Right hindlimb (tissue), 1 donor: ENCODE measurements at places on chromosomes 4 and X.
A peak's percentile ranks its signal among the peaks of the same experiment; 100 is the strongest.

GRCh38 chr4:43357252-43357974, 464.9 kb downstream of the GRXCR1 start:
- DNase-seq, result no peak

DNA sequence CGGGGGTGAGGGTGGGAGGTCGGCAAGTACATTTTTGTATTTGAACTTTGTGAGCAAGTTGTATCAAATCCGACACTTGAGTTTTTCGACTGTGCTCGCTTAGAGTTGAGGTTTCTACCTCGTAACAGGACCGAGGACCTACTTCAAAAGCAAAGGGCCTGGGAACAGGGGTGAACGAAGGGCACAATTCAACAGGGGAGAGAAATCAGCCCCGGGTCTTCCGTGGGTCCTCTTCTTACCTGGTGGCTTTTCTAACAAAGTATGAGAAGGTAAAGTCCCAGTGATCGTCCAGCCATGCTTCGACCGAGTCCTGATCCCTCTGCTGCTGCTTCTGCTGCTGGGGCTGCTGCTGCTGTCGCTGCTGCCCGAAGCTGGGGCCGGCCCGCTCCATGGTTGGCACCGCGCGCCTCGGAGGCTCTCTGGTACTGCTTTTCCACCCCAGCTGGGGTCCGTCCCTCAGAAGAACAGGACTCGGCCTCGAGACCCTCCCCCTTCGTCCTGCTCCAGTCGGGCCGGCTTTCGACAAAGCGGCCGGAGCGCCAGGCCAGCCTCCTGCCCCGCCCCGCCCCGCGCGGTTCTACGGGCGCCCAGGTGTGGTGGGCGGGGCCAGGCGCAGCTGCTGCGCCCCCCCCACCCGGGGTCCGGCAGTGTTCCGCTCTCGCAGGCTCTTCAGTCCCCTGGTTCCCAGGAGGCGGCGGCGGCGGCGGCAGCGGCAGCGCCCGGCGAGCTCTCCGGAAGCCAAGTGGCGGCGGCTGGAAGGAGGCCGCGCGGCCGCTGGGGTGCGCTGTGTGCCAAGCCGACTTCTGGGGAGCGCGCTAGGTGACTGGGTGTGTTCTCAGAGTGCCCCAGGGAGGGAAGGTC, at the start of gene PDE5A:
TSS of gene PDE5A (minus strand) at position 524 of the 861 bp plus-strand sequence. CDS start at position 391, 133 bp downstream.
- DNase-seq, result peak; percentile 89

- DNase-seq, result no peak
Observed at GRCh38 chrX:96987228-96987627, 103.5 kb downstream of the RPA4 start.

- no peak for DNase-seq
Observed at GRCh38 chr4:7371210-7371941, 63.4 kb downstream of the PSAPL1 start.

- DNase-seq, result no peak
Observed at GRCh38 chrX:12339921-12340320, 201.6 kb downstream of the FRMPD4 start.

GRCh38 chr4:161893566-161893965, 270.2 kb downstream of the FSTL5 start:
- DNase-seq, result no peak

DNA sequence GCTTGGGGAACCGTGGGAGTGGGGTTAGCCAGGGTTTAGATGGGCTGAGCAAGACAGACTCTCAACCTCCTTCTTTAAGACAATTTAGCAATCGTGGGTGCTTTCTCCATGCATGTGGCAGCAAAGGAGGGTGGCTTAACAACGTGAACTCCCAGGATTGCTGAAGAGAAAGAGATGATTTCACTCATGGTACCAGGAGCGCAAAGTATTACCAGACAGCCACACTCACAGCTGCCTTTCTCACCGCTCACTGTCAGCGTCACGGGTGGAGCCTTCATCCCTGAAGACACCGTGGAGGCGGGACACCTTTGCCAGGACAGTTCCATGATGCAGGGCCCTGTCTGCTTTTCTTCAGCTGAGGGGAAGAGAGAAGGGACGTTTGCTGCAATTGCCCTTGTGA, 212.5 kb upstream of the PSAPL1 start:
- DNase-seq, result no peak
